Renal pelvis (tissue), 12 donors: ENCODE measurements at places on chromosomes 7 and 10. TPM values are rescaled to one million over a fixed set of nuclear protein-coding genes. Genes with fewer than 3 reads are reported as not detected.

DNA sequence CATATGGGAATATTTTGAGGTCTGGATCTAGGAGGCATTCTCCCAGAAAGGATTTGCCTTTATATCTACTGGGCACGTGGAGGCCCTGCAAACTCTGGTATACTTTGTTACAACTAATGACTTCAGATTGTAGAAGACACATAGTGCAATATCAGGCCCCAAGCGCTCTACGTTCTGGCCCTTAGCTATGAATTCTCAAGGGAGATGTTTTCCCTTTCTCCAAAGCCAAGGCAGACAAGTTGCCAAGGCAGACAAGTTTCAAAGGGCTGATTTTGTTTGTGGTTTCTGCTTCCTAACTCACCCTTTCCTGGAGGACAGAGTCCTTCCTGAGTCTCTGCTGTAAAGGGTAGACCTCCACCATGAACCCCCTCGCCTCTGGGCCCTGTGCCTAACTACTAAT lies 99.4 kb upstream of the CTTNBP2 start:
- no peak for DNase-seq

DNA sequence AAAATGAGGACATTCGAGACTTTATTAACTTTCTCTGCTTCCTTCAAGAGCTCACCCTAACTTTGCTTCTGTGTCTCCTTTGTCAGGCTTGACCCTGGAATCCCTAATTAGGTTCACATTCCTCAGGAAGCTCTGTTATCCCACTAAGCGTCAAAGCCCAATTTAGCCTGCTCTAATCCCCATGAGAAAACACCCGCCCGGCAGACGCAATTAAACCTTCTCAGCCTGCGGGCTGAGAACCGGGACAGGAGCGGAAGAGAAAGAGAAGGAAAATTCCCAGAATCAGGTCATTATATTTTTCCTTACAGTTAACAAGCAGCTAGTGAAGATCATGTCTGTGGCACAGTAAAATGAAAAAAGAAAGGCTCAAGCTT lies 93.0 kb downstream of the TNS3 start:
- DNase-seq, result no peak

GRCh38 chr7:2641406-2642393 lies 9.9 kb downstream of the TTYH3 start:
- peak; percentile 92 for DNase-seq

- no peak for DNase-seq
Measured at GRCh38 chr7:477626-478220, 41.9 kb downstream of the PDGFA start.

Gene OR2A42
- polyA plus RNA-seq, result 0.58 TPM

GRCh38 chr7:46291050-46291438 lies 370.0 kb upstream of the IGFBP3 start:
- peak; percentile 15 for DNase-seq

DNA sequence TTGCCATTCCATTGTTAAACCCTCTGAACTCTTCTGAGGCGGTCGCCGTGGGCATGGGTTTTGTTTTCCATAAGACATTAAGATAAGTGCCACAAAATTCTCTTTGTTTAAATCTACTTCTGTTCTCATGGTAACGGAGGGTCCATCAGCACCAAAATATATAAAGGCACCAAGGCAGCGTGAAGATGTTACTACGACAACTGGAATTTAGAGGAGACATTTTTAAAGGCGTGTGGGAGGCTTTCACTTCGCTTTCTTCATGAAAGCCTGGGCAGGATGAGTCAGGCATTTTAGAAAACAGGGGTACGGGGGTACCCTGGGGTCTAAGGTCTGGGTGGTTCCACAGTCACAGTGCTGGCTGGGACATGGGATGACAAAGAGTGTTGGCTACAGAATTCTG lies 34.0 kb downstream of the SMKR1 start:
- no peak for DNase-seq
